ENCODE measurements at places on chromosomes 4 and X. TPM values are rescaled to one million over a fixed set of nuclear protein-coding genes. Genes with fewer than 3 reads are reported as not detected.

- DNase-seq = no peak
Observed at GRCh38 chr4:63169836-63170235, 1239.4 kb downstream of the TECRL start.

GRCh38 chrX:38347136-38347535, 5.3 kb upstream of the OTC start:
- no peak for DNase-seq

DNA sequence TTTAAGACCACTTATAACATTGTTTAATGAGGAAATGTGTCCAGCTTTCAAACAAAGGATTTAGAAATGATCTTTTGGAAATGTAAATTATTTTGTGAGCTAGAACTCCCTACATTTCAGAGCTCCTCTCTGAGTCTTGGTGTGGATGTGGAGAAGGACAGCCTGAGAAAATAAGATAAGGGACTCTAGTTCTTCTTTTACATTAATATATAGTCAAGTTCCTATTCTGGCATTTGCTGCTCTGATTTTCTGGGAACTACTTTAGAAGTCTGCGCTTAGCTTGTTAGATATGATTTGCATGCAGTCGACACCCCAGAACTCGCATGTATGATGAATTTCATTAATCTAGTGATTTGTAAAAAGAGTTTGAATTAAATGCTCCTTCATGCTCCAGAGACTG, 45.5 kb downstream of the TSPAN7 start:
- DNase-seq = no peak

DNA sequence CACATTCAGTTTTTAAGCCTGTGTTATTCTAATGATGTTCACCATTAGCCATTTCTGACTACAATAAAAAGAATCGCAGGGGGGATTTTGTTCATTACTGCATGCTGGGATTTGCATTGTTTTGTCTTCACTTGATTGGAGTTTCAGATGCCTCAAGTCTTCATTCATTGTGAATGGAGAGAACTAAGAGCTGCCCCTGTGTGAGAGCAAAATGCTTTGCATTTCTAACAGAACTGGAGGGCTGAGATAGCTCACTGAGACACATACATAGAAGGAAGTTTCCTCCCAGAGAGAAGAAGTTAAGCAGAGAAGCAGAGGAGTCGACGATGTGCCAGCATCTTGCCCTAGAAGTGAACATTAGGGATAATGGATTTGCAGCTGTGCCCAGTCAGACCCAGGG, 113.5 kb upstream of the GATB start:
- no peak for DNase-seq

DNA sequence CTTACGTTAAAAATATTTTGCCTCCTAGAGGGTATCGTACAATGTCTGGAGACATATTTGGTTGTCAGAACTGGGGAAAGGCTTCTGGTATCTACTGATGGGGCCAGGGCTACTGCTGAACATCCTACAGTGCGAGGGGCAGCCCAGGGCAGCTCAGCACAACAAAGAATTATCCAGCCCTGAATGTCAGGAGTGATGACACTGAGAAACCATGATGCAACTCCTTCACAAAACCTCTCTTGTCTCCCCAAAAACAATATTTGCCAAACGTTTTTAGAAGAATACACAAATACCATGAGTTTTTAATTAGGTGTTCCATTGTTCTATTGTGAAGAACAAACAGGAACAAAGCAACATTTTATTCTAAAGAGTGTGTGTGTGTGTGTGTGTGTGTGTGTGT, 43.4 kb upstream of the CLNK start:
- no peak for DNase-seq

DNA sequence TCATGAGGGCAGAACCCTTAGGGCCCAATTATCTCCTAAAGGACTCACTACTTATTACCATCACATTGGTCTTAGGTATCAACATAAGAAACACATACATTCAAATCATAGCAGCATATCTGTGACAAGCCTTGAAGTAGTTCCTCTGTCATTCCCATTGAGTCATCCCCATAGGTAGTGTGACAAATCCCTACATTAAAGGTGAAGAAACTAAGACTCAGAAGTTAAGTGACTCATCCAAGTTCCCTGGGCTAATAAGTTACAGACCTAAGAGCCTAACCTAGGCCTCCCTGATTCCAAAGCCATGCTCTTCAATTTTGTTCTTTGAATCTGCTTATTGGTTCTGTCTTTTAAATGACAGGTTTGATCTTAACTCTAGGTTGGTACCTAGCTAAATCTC, 58.2 kb downstream of the CD38 start:
- no peak for DNase-seq

DNA sequence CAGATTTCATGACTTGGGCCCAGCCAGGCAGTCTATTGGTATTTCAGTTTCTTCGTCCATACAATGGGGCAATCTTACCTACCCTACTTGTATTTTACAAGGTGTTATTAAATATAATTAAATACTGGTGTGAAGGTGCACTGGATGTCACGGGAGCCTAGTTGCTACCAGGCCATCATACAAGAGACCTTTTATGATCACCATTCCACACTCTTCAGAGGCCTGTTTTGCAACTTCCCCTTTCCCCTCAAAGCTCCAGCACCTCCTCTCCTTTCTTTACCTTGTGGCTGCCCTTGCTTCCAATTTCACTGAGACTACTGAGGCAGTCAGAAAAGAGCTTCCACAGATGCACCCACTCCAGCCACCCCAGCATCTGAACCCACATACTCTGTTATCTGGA, 93.8 kb upstream of the HELT start:
- no peak for DNase-seq

DNA sequence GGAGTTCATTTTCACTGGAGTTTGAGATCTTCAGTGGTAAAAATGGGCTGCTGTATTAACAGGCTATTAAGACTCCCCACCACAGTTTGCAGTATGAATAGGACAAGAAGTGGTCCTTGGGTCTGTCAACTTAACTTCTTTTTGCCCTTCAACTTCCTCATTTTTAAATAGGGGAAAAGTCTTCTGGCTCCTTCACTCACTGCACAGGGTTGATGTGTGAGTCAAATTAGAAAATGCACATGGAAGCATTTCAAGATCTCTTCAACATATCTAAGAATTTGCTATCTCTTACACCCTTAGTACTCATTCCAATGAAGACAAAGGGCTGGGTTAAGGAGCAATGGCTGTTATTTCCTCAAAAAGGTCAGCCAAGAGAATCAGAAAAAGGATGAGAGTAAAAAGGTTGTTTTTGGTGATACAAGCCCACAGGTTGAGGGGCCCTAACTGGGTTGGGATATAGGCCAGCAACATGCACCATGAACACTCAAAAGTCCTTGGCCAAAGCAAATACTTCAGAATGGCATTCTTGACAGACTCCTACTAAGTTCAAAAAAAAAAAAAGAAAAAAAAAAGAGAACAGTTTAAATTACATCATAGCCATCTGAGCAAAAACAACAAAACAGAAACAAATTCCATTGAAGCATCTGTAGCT, 13.4 kb downstream of the PDE5A start:
- no peak for DNase-seq

- DNase-seq = no peak
Observed at GRCh38 chr4:185227131-185227551, 17.7 kb downstream of the SNX25 start.

DNA sequence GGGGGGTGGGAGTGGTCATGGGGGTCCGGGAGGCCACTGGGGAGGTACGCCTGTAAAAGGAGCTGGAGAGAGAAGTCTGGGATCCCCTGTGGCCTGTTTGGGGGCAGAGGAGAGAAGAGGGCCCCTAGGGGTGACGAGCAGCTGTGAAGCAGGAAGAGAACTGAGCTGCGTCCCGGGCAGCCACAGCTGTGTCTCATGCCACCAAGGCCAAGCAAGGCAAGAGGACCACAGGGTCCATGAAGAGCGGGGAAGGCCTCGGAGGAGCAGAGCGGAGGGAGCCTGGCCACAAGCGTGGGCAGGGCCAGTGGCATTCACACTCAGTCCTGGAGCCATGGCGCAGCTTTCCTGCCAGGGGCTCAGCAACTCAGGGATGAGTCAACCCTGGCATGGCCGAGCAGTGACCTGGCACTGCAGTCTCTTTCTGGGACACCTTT, 13.6 kb upstream of the NAT8L start:
- DNase-seq = no peak

DNA sequence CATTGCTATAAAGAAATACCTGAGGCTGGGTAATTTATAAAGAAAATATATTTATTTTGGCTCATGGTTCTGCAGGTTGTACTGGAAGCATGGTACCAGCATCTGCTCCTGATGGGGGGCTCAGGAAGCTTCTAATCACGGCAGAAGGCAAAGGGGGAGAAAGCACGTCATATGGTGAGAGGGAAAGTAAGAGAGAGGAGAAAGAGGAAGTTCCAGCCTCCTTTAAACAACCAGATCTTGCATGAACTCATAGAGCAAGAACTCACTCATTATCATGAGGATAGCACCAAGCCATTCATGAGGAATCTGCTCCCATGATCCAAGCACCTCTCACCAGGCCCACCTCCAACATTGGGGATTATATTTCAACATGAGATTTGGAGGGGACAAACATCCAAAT, 125.0 kb upstream of the GRPR start:
- DNase-seq = no peak

- no peak for DNase-seq
Observed at GRCh38 chr4:75715105-75715799, 9.1 kb upstream of the USO1 start.

DNA sequence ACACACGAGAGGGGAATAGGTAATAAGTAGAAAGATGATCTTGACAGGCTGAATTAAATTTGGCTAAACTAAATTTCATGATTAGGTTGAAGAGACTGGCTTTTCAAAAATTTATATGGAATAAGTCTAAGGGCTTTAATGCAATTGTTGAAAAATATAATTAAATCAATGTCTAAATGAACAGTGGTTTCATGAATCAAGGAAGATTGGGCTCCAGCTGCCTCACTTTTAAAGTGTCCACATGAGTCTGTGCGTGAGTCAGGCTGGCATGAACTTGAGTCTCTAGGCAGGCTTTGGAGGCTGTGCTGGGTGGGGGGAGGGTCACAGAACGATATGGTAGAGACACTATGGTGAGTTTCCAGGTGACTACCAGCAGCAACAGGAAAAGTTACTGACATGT, 111.9 kb downstream of the SORBS2 start:
- no peak for DNase-seq

- DNase-seq = no peak
Observed at GRCh38 chr4:57080781-57081650, 29.2 kb downstream of the IGFBP7 start.

GRCh38 chr4:110170861-110171260, 27.6 kb downstream of the ELOVL6 start:
- DNase-seq = no peak

DNA sequence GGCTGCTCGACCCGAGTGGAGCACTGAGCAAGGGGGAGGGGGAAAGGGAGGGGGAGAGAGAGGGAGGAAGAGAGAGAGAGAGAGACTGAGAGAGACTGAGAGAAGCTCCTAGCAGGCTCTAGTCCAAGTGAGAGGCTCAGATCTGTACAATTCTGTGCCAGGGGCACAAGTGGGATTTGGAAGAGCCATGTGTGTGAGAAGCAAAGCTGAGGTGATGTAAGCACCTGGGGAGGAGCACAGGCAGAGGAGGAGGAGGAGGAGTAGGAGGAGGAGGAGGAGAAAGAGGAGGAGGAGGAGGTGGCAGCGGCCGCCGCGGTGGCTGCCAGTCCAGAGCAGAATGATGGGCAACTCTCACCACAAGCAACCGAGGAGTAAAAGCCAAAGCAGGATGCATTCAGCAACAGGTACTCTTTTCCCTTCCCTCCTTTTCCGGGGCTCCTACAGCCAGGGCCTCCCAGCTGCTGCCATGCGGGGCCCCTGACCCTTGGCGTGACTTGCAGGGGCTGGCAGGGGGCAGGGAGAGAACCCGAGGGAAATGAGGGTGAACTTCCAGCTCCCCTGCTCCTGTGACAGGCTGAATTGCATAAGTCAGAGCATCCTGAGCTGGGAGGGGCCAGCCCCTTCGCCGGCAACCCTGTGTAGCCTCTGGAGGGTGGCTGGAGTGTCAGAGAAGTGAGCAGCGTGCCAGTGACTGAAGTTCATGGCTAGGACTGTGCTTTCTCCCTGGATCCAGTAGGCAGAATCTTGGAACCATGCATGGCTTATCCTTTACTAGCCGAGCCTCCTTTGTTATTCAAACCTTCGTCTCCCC, 62.2 kb downstream of the RTL5 start:
- DNase-seq = no peak

- DNase-seq = no peak
Observed at GRCh38 chr4:183396227-183396637, 48.2 kb upstream of the CDKN2AIP start.

DNA sequence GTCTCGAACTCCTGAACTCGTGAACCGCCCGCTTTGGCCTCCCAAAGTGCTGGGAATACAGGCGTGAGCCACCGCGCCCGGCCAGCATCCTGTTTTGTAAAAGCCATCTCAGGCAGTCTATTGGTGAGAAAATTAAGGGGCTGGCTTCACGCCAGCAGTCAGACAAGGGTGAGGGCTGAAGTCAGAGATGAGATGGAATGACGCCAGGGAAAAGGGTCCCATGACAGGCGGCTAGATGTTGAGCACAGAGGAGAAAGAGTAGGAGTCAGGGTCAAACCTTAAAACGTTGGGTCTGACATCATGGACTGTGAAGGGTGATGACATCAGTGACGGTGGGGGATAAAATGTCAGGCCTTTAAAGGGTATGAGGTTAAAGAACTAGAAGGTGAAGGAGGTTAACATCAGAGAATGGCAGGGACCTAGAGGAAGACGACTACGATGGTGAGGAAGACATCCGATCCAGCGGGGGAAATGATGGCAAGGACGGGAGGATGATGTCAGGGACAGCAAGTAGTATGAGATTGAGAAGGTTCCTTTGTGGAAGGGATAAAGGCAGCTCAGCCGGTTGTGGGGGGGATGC, 504 bp upstream of the RBM3 start:
- peak; percentile 68 for DNase-seq

DNA sequence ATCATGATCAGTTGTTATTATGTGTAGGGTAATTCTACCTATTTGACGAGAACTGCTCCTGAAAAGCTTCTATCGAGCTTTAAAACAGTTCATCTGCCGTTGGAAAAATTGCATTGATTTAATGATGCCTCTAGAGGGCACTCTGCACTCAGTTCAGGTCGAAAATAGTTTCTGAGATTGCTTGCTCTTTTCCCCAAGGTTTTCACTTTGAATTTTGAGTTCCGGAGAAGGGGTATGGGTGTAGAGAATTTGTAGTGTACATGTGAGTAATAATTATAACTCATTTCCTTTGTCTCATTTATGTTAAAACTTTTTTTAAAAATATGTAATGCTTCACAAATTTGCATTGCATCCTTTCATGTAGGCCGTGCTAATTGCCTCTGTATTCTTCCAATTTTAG, 28.4 kb upstream of the TNIP3 start:
- no peak for DNase-seq

GRCh38 chrX:68428431-68428830, 4.9 kb downstream of the OPHN1 start:
- DNase-seq = no peak

GRCh38 chr4:109032671-109033070, 269.8 kb downstream of the COL25A1 start:
- DNase-seq = no peak

GRCh38 chrX:153857348-153857903, 27.1 kb upstream of the PDZD4 start:
- DNase-seq = no peak

The IL21 gene
- total RNA-seq = not detected

The CT55 gene
- not detected for total RNA-seq

The PROM1 gene
- 5.2 TPM for total RNA-seq

The NDNF gene
- total RNA-seq = 0.51 TPM

The TSPAN7 gene
- total RNA-seq = 134 TPM

The TBX22 gene
- not detected for total RNA-seq

The ATP1B4 gene
- 0.90 TPM for total RNA-seq

The C1QTNF7 gene
- total RNA-seq = 2.9 TPM
